NCI-H2171 (cell line): ENCODE measurements at places on chromosomes 4 and X.

- no peak for DNase-seq
Observed at GRCh38 chrX:116436358-116436816, at the start of gene SLC6A14. TSS of gene SLC6A14 (plus strand) at chrX:116436606. CDS start at chrX:116436710, 104 bp downstream.

DNA sequence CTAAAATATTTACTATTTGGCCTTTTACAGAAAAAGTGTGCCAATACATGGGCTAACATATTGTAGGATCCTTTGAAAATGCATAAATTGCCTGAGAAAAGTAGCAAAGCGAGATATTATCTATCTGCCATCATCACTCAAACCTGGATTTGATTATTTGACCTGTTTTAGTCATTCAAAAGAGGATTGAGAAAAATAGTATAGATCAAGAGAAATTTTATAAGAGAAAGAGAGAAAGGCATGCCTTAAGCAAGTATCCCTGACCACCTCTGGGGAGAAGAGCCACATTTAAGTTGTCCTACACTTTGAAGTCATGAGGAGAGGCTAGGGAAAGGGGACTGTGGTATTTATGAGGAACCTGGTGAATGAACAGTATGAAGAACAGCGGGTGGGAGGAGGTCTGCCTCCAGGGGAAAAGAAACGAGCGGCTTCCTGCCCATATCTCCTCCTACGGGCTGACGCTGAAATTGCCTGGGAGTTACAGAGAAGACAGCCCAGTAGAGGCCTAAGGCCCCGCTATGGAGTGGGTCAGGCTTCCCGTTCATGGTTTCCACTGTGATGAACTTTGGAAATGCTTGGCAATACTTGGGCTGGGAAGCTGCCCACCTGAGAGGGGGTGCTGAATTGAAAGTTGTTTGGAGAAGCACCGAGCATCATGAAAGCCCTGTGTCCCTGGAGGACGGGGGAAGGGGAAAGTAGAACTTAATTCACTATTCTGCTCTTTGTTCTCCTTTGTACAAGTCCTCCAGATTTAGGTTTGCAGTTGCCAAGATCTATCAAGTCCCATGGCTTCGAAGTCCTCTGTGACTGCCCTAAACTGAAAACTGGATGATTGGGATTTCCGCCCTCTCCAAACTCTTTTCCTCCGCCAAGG lies 106.9 kb upstream of the ACSL4 start:
- DNase-seq, result no peak

- DNase-seq, result no peak
Observed at GRCh38 chrX:150361777-150362351, 1.3 kb upstream of the MAMLD1 start.

DNA sequence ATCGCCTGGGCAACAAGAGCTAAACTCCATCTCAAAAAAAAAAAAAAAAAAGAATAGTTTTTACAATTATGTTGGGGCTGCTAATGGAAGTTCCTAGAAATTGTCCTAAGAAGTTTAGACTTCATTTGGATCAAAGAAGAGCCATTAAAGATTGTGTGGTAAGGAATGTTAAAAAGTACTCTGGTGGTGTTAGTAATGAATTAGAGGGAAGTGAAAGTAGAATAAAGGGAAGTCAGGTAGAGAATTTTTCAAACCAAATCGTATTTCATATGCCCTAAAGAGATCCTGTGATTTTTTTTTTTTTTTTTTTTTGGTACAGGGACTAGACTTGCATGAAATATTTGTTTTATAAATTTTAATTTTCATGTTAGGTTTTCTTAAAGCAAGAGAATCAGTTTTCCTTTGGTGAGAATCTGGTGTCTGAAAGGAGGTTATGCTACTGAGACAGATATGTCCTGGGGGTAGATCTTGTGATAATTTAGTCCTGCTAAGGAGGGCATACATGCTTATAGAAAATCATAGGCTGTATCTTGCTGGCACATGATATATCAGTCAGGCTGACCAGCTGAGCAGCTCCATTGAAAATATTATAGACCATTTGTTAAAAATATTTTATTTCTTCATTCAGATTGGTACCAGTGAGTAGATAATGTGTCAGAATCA lies 10.7 kb downstream of the SEC24B start:
- DNase-seq, result no peak

GRCh38 chrX:129600981-129601424 lies 53.8 kb downstream of the APLN start:
- no peak for DNase-seq

DNA sequence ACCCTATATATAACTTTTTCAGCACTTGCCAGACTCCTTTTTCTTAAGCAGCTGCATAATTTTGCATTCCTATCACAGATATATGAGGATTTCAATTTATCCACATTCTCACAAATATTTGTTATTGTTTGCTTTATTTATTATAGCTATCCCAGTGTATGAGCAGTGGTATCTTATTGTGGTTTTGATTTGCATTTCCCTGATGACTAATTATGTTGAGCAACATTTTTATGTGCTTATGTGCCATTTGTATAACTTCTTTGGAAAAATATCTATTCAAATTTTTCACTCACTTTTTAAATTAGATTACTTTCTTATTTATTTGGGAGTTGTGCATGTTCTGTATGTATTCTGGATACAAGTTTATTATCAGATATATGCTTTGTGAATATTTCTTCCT lies 361.9 kb downstream of the KCTD8 start:
- no peak for DNase-seq

DNA sequence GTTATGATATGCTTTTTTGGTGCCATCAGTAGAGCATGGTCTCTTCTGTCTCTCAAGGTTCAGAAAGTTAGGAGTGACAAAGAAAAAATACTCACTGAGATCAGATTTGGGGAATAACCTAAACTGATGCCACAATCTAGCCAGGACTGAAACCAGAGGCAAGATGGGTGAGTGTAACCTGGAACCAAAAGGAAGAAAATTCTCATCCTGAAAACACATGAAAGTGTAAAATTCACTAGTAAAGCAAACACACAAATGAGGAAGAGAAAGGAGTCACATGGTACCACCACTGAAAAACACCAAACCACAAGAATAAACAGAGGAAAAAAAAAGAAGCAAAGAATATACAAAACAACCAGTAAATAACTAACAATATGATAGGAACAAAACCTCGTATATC lies 96.4 kb downstream of the ANXA10 start:
- no peak for DNase-seq

DNA sequence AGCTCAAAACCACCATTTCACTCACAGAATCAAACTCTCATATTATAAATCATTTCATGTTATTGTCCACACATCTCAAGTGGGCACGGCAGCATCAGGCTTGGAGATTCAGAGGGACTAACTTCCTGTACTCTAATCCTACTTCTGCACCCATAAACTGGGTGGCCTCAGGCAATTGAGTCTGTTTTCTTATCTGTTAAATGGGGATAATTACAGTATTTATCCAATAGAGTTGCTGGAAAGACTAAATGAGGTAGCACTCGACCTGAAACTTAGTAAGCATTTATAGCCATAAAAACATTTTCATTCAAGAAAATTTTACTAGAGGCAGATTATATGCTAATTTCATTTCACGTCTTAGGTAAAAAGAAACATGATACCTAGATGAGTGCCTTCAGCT lies 13.0 kb downstream of the TBC1D1 start:
- DNase-seq, result no peak

- DNase-seq, result peak; percentile 15
Observed at GRCh38 chrX:111431001-111431400, 19.0 kb upstream of the DCX start.

DNA sequence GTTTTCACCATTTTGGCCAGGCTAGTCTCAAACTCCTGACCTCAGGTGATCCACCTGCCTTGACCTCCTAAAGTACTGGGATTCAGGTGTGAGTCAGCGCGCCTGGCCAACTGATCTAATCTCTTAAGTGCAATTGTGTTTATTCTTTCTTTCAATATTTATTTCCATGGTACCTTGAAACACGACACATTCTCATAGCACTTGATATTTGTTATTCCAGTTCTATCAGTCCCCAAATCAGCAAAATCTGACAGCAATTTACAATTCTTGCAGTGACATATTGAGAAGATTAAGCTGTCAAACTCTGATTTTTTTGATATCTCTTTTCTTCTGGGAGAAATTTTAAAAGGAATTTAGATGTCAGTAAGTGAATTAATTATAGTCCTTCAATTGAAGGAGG lies 218.1 kb upstream of the FAT4 start:
- no peak for DNase-seq

GRCh38 chr4:125043486-125043885 lies 271.3 kb upstream of the FAT4 start:
- no peak for DNase-seq

DNA sequence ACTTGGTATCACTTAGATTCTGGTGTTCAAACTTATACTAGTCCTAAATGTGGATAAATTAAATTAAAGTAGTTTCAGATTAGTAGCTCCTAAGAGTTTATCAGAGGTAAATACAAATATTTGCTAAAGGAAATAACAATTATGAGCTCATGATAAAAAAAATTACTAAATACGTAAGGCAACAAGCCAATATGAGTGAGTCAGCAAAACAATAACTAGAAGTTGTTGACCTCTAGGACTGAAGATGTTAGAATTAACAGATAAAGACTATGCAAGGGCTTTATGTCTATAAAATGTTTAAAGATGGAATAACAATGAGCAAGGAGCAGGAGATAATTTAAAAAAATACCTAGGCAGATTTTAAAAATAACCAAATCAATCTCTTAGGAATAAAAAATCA lies 195.8 kb downstream of the CLCN4 start:
- no peak for DNase-seq

DNA sequence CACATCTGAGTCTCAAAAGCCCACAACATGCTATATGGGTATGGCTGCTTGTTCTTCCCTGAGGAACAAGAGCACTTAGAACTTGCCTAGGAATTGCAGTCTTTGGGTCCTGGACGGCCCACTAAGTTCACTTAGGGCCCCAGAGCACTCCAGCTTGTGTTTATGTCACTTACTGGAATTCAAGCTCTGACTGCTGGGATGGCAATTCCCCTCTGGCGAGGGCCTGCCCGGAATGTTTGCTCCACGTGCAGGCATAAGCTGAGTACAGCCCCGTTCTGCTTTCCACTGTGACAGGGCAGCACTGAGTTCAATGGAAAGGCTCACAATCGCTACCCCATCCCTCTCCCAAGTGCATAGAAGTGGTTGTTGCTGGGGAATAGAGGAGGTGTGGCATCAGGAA lies 25.9 kb upstream of the RASSF6 start:
- no peak for DNase-seq
